Activated naive CD4-positive, alpha-beta T cell (primary cell): ENCODE measurements at places on chromosomes 1 and 21.

- DNase-seq = no peak
Observed at GRCh38 chr1:160030657-160031364, 979 bp downstream of the PIGM start.

- no peak for DNase-seq
Observed at GRCh38 chr1:95323123-95323522, 89.1 kb downstream of the RWDD3 start.

DNA sequence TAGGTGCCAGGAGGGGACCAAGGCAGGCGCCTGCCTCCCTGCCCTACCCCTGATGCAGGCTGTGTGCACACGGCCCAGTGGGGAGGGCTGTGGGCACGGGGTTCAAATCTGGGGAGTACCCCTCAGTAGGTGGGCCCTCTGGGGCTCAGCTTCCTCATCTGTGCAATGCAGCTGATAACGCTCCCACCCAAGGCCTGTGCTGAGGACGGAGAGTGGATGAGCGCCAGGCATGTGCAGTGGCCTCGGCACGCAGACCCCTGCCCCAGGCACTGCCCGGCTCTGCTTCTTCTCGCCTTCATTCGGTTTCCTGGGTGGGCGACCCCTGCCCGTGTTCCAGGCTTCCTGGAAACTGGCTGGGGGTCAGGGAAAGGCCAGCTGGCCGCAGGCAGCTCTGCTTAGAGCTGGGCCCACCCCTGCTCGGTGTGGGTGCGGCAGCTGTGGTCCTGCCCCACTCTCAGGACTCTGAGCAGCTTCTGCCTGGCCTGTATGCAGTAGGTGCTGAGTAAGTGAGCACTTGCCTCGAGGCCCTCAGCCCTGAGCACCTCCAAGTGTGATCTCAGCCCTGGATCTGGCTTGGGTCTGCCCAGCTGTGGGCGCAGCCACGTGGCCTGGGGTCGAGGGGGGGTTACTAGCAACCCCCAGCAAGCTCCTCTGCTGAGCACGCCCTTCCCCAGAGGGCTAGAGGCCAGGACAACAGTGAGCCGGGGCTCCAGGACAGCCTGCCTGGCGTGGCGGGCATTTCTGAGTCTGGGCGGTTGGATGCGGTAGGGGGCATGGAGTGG lies 11.9 kb upstream of the TNFRSF14 start:
- DNase-seq = no peak

DNA sequence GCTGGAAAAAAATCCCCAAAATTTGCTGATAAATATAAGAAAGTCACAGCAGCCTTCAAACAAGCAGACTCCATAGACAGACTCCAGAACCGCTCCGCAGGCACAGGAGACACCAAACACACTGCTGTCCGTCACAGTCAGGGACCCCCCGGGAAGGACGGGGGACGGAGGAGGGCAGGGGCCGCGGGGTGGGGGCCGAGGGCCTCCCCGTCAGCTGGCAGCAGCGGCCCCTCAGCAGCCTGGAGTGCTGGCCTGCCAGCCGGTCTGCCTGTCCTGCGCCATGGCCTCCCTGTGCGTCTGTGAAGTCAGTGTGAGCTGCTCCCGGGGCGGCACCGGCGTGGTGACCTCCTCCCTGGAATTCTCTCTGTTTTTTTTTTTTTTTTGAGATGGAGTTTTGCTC lies 10.1 kb upstream of the C1orf159 start:
- DNase-seq = no peak

DNA sequence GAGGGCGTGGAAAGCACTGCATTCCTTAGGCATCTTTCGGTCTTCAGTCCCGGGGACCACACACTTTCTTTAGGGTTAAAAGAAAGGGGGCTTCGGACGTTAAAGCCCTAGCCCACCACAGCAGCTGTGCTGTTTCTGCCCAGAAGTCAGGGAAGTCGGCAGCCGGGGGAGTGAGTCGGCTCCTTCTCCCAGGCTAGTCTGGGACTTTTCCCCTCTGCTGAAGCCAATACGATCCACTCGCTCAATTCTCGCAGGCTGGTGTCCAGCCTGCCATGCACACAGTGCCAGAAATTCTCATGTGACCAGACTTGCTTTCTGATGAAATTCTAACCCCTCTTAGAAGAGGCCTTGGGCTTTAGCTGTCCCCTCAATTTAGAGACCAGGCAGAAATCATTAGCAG lies 67.7 kb downstream of the BCAR3 start:
- no peak for DNase-seq

GRCh38 chr1:70038025-70038424 lies 167.4 kb downstream of the LRRC40 start:
- no peak for DNase-seq

DNA sequence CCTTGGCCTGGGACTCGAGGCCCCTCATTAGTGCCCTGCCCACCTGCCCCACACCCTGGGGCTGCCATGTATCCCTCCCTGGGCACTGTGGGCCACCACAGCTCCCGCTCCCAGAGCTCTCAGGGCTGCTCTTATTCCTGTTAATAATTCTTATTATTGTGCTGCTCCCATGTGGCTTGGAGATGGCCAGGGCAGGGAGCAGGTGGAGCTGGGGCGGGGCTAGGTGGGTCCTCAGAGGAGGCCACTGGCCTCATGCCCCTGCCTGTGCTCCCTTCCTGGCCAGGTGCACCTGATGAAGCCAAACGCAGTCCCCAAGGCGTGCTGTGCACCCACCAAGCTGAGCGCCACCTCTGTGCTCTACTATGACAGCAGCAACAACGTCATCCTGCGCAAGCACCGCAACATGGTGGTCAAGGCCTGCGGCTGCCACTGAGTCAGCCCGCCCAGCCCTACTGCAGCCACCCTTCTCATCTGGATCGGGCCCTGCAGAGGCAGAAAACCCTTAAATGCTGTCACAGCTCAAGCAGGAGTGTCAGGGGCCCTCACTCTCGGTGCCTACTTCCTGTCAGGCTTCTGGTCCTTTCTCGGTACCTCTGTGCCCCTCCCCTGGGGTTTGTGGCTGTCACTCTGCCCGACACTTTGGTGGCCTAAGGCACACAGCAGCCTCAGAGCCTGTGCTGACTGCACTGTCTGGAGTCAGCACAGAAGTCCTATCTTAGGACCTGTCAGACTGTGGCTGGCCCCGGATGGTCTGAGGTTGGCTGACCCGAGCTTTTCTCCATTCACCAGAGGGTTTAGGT lies 34.1 kb downstream of the BMP8A start:
- no peak for DNase-seq

- DNase-seq = no peak
Observed at GRCh38 chr1:71695821-71696220, 586.5 kb downstream of the NEGR1 start.

DNA sequence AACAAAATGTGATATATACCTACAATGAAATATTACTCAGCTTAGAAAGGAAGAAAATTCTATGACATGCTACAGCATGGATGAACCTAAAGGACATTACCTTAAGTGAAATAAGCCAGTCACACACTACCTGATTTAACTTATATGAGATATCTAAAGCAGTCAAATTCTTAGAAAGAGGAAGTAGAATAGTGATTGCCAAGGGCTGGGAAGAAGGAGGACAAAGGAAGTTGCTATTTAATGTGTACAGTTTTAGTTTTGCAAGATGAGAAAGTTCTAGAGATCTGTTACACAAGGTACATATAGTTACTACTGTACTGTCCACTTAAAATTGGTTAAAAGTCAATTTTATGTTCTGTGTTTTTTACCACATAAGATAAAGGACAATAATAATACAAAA lies 87.5 kb upstream of the KCTD3 start:
- no peak for DNase-seq

- DNase-seq = no peak
Observed at GRCh38 chr1:19613171-19613703, 30.9 kb upstream of the NBL1 start.

- no peak for DNase-seq
Observed at GRCh38 chr1:116997066-116997465, 4.5 kb upstream of the CD101 start.

DNA sequence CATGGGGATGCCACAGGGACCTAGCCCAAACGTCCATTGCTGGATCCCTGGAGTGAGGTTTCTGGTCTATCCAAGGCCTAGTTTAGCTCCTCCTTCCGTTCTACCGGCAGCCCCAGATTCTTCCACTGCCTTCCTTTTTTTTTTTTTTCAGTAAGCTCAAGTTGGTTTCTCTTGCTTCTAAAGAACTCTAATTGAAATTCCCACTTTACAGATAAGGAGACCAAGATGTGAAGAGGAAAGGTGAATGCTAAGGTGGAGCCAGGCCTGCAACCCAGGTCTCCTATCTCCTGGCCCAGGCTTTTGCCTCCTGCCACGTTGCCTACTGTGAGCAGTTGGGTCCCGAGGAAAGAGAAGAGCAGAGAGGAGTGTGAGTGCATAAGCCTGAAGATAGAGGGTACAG lies 31.5 kb upstream of the CLIC4 start:
- no peak for DNase-seq

DNA sequence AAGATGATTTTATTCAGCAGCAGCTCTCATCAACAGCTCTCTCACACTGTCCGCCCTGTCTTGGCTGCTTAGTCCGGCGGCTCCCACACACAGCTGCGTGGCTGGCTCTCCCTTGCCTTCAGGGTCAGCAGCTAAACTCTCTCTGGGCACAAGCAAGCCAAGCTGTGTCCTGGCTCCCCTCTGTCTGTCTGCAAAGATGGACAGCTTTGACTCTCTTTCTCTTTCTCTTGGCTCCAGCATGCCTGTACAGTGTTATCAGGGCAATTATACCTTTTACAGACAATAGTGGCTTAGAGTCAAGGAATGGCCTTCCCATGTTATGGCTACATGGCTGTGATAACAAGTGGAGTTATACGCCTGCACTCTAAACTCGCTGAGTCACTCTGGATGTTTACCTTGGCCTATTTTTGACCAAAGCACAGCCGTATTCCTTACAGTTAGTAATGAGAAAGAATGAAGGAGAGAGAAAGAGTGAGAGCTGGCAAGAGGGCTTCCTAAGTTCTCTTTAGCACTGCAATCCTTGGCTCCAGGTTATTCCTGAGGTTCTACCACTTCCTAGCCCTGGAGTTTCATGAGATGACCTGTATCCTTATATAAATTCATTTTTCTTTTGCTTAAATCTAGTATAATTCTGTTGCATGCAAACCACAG lies 59.9 kb upstream of the ZSWIM5 start:
- no peak for DNase-seq

- no peak for DNase-seq
Observed at GRCh38 chr1:34538481-34538880, 216.4 kb upstream of the GJB5 start.

- no peak for DNase-seq
Observed at GRCh38 chr21:46121286-46122221, 23.6 kb downstream of the COL6A2 start.

GRCh38 chr1:7579831-7580804 lies 191.0 kb upstream of the VAMP3 start:
- no peak for DNase-seq

- no peak for DNase-seq
Observed at GRCh38 chr1:181405584-181405983, 77.7 kb upstream of the CACNA1E start.

- DNase-seq = no peak
Observed at GRCh38 chr1:58035523-58035922, 511.0 kb downstream of the OMA1 start.

GRCh38 chr21:30713766-30714165 lies 4.8 kb downstream of the KRTAP21-3 start:
- no peak for DNase-seq

- peak; percentile 70 for DNase-seq
Observed at GRCh38 chr1:110460253-110461220, 9.6 kb downstream of the PROK1 start.
